ENCODE measurements at places on chromosomes 4 and X.

- no peak for DNase-seq
Measured at GRCh38 chr4:131054489-131055019, 1958.6 kb downstream of the C4orf33 start.

DNA sequence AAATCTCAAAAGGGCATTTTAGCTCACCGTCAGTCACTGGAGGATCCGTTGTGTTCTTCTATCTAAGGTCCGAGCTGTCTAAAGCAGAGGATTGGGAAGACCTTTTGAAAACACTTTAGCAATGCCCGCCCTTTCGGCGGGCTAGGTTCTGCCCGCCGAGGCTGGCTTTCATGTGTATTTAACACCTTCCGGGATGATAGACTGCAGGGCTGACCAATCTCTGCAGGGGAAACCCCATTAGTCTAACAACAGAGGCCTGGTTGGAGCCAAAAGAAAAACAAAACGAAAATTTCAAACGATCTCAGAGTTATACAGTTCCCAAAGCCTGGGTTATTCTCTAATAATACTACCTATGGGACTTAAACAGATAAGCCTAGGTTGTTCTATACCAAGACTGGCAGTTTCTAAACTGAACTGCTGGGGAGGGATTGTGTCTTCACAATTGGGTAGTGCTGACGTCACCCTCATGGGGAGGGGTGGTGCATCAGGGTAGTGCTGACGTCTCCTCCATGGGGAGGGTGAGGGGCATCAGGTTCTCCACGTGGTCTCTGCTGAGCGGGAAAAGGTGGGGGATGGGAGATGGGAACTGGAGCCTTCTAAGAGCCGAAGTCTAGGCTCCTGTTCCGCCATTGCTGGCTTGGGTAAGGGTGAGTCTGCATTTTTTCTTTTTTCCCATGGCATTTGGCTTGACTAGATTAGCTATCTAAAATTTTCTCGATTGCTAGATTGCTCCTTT is 14.8 kb upstream of the CUL4B start:
- DNase-seq = no peak

GRCh38 chrX:143304025-143304424 is 213.2 kb downstream of the SPANXN3 start:
- DNase-seq = no peak

- DNase-seq = no peak
Measured at GRCh38 chr4:89322671-89323070, 15.1 kb upstream of the GPRIN3 start.

DNA sequence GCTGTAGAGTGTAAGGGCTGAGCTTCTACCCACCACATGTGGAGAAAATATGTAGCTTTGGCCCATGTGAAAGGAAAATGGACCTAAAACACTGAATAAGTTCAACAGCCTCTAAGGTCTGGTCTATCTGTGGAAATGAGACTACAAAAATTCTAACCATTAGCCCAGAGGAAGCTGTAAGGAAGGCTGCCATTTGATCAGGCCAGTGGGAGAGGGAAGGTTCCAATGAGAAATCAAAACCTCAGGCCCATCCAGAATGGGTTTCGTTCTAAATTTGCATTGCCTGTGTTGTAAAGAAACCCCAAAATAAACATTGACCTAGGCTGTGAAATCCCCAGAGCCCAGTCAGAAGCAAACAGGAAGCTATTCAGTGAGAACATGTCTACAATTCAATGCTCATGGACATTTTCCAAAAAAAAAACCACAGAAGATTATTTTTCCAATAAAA is 320.4 kb upstream of the SLC7A11 start:
- DNase-seq = no peak

Measured in bone marrow (tissue), 2 donors.